ENCODE measurements at places on chromosomes 3 and 15. TPM values are rescaled to one million over a fixed set of nuclear protein-coding genes. Genes with fewer than 3 reads are reported as not detected.

DNA sequence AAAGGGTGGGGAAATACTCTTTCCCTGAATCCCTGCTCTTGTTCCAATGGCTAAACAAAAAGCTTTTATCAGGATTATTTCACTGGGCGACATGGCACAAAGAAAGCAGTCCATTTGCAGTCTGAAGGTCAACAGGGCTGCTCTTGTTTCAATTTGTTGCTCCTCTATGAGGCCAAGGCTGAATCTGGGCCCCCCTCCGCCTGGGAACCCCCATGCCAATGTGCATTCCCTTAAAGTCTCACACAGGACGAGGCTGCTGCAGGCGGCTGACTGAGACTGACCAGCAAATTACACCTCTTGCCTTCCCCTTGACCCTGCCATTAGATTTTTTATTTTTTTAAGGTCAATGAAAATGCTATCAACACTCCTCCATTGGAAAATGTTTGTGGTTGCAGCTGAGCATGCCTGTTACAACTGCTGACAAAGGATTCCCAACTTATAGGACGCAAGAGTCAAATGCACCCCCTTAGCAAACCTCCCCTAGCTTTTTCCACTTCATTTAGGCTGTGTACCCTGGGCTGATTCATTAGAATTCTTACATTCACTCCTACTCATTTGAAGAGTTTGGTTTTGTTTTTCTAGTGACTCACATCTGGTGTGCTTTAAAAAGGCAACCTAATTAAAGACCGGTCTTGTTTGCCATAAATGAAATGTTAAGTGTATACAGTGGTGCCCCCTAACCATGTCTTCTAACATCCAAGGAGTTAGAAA is 60.8 kb upstream of the ARHGEF3 start:
- DNase-seq: no peak

DNA sequence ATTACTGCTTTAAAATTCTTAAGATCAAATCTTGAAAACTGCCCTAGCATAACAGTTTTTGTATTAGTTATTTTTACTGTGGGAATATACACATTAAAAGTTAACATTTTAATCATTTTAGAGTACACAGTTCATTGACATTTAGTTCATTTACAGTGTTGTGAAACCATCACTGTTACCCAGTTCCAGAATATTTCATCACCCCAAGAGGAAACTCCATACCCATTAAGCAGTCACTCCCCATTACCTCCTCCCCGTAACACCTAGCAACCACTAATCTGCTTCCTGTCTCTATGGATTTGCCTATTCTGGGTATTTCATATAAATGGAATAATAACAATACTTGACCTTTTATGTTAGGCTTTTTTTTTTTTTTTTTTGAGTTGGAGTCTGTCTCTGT is 164.1 kb upstream of the LRRFIP2 start:
- DNase-seq: no peak

The PEX5L gene
- total RNA-seq: 0.21 TPM

The GP5 gene
- total RNA-seq: 0.21 TPM

DNA sequence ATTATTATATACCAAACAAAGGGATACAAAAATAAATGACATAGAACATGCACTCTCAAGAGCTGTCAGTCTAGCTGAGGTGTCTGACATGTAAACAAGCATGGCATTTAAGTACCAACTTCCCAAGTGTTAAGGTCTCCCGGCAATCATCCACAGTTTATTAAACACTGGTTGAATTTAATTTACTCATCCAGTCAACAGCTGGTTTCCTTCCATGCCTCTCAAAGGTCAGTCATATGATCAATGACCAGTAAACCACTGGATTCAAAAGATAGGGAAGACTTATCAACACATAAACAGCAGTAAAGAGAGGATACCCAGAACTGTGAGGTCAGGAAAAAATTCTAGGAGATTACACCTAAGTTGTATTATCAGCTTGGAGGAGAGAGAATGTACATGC is 80.4 kb downstream of the ADAM10 start:
- no peak for DNase-seq

The NOP10 gene
- 64.8 TPM for total RNA-seq

The ESYT3 gene
- total RNA-seq: 5.8 TPM

GRCh38 chr3:100825574-100825973 is 116.3 kb downstream of the TFG start:
- DNase-seq: peak; percentile 9

The UROC1 gene
- not detected for total RNA-seq

The LPP gene
- 59.4 TPM for total RNA-seq

- DNase-seq: no peak
Observed at GRCh38 chr3:64859625-64860535, 172.1 kb upstream of the ADAMTS9 start.

Measured in tongue (tissue), 3 donors.